ENCODE measurements at places on chromosomes 4 and X.

- no peak for DNase-seq
These were observed 163.6 kb upstream of the PLAC1 start for GRCh38 chrX:134821901-134822300.

- no peak for DNase-seq
These were observed 39.9 kb upstream of the XAGE1B start for GRCh38 chrX:52556741-52557140.

GRCh38 chr4:40865696-40866095 lies 115.9 kb downstream of the NSUN7 start:
- DNase-seq: no peak

- DNase-seq: no peak
These were observed 40.4 kb downstream of the COL4A6 start for GRCh38 chrX:108397627-108398391.

DNA sequence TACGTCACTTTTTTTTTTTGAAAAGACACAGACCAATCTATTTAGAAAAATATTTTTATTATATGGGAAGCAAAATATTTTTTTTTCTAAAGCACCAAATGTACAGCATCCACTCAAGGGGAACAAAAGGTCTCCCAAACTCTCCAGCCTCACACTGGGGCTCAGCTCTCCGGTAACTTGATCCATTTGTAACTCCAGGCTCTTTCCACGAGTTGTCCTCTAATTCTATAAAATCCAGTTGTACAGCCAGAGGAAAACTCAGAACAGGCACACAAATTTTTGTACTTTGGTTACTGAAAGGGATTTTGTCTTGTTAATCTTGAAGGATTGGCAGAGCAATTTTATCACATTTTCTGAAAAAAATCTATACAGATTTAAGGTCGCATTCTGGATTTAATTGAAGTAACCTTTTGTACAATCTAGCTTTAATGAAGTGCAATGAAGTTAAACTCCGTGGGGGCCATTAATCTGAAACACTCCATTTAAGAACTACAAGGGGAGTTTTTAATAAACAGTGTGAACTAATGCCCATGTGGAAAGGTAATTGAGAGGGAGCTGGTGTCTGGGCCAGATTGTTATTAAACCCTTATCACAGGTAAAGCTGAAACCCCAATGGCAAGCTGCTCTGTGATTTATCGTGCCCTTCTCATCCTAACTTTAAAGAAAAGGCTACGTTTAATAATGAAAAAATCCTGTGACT lies 161.2 kb upstream of the FRG1 start:
- no peak for DNase-seq

- no peak for DNase-seq
These were observed 50.0 kb upstream of the TBC1D9 start for GRCh38 chr4:140806163-140806562.

Measured in stimulated activated CD4-positive, alpha-beta T cell treated with anti-CD3 and anti-CD28 coated beads, Interleukin-1b, Interleukin-23, amount 100 ng/mL, for 4 hours (primary cell).